ENCODE measurements at places on chromosomes 11 and 22.
A peak's percentile ranks its signal among the peaks of the same experiment; 100 is the strongest.

DNA sequence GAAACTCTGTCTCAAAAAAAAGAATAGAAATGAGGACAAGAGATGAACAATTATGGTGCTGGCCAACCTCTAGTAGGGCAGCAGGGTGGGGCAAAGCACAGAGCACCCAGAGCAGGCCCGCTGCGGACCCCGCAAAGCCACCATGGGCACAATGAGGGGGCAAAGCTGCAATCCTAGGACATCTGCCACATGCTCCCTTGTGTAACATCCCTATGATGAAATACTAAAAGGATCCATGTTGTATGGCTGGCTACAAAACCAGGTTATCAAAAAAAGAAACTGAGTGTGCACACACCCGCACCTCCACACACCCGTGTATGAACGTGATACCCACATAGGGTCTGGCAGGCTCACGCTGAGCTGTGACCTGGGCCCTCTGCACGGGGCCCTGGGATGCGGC, 7.4 kb downstream of the ATP5MGL start:
- DNase-seq, result no peak

DNA sequence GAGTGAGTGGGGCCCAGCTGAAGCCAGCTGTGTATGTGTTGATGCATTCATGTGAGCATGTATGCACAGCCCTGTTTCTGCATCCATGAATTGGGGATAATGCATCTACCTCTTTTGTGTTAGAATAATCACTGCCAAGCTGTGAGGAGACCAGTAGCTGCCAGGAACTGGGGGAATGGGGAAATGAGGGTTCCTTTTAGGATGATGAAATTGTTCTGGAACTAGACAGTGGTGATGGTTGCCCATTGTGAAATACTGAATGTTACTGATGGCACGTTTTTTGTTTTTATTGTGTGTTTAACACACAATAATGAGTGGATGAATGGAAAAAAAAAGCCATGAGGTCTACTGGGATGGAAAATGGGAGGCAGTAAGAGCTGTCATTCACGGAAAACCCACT, 45.3 kb upstream of the WNT11 start:
- no peak for DNase-seq

GRCh38 chr11:121657146-121657545, 204.4 kb upstream of the SORL1-AS1 start:
- DNase-seq, result no peak

GRCh38 chr11:76268498-76268897, 62.2 kb upstream of the WNT11 start:
- no peak for DNase-seq

DNA sequence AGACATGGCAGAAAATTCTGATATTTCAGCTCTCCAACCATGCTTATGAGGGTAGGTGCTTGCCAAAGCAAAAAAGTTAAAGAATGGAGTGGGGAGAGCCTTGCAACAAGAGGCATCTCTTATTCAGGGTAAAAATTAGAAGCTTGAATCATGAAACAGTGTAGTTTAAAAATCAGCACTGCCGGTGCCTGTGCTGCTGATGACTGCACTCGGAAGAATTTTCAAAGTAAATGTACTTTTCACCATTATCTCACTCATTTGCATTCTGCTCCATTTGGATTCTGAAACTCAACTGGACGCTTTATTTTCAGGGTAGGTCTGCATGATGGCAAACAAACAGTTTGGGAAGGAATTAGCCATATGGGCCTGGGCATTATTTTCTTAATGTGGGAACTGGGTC, 126.3 kb downstream of the KIRREL3 start:
- no peak for DNase-seq

GRCh38 chr11:88555829-88556202, 218.3 kb upstream of the CTSC start:
- no peak for DNase-seq

GRCh38 chr11:61278001-61278470, 17.1 kb downstream of the VWCE start:
- no peak for DNase-seq

- DNase-seq, result no peak
Observed at GRCh38 chr11:27263046-27263445, 100.0 kb downstream of the CCDC34 start.

GRCh38 chr22:46909237-46910030, 147.0 kb downstream of the TBC1D22A start:
- no peak for DNase-seq

GRCh38 chr11:73971175-73971719, 11.4 kb downstream of the UCP2 start:
- no peak for DNase-seq

DNA sequence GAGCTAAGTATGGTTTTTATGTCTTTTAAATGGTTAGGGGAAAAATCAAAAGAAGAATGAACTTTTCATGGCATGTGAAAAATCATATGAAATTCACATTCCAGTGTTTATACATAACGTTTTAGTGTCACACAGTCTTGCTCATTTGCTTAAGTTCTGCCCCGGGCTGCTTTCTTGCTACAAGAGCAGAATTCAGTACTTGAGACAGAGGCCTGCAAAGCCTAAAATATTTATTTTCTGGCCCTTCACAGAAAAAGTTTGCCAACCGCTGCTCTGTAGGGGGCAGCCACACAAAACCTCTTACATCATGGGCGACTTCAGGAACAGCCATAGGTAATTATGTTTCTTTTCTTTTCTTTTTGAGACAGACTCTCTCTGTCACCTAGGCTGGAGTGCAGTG, 1.0 kb upstream of the ATG2A start:
- DNase-seq, result no peak

DNA sequence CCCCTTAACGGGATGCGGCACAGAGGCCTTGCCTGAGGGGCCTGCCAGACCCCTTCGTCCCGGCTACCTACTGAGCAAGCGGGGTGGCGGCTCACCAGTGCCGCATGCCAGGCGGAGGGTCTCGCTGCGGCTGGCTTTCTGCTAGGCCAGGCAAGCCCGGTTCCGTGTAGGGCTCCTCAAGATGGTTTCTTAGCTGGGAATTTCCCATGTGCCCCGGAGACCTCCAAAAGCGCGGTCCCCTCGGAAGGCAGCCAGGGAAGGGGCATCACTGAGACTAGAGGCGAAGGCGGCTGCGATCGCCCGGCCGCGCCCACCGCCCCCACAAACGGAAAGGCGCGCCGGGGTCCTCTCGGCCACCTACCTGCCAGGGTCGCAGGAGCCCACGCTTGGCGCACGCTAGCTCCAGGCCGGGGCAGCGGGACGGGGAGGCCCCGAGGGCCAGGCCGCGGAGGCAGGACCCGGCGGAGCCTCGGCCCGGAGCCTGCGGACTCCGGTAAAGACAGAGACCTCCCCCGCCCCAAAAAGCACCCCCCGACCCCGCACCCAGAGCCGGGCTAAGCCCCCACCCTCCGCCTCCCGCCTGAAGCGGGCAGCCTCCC, 23.8 kb downstream of the MICAL3 start:
- DNase-seq, result peak; percentile 51

DNA sequence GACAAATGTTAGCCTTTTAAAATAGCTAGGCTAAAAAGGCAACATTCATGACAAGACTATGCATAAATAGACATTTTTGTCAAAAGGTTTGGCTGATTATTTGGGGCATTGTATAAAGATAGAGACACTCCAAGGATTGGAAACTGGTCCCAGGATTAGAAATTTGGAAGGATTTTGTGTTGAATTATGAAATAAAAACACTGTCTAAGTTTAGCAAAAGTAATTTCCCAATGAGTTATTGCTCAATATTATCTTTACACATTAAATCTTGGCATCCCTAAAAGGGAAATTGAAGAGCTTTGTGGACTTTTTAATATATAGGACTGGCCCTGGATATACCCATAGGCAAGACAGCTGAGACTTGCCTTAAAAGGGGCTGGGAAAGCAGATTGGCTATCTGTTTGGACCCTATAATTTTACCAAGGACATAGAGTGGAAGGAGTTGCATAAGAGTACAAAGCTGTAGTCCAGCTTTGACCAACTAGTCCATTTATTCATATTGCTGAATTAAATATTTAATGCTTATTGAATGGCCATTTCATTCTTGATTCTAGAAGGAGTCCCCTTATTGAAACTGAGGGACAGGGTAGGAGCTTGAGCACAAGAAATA, 382.7 kb downstream of the METTL15 start:
- no peak for DNase-seq

- DNase-seq, result no peak
Observed at GRCh38 chr22:31155422-31155821, 4.6 kb upstream of the RNF185 start.

DNA sequence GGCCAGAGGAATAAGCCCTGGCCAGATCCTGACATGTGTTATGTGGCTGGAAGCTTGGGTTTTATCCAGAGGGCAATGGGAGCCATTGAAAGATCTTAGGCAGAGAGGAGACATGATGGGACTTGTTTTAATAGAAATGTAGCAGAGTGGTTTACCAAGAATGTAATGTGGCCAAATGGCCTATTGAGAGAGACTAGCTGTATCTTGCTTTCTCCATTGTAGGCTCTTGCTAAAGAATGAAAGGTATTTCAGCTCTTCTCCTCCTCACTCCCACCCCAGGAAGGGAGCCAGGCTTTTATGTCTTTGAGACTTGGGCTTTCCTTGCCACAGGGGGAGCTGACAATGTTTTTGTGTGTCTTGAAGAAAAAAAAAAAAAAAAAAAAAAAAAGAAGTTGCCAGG, 82.3 kb downstream of the TRIM29 start:
- DNase-seq, result peak; percentile 91

DNA sequence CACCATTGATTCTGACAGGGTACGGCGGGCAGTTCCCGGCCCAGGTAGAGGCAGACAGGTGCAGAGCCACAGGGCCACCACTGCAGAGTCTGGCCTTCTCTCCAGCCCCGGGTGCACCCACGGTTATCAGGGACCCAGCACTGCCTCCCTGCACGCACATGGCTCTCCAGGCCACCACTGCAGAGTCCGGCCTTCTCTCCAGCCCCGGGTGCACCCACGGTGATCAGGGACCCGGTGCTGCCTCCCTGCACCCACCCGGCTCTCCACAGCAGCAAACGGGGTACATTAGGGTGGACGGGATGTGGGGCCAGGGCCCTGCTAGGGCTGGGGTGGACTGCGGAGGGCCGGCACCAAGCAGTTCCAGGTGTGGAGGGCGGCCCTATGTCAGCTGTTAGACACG, 272.9 kb downstream of the BRD1 start:
- no peak for DNase-seq

GRCh38 chr11:77851503-77851902, 30.6 kb downstream of the AAMDC start:
- DNase-seq, result no peak

GRCh38 chr11:69637941-69638871, 2.8 kb upstream of the CCND1 start:
- DNase-seq, result no peak

DNA sequence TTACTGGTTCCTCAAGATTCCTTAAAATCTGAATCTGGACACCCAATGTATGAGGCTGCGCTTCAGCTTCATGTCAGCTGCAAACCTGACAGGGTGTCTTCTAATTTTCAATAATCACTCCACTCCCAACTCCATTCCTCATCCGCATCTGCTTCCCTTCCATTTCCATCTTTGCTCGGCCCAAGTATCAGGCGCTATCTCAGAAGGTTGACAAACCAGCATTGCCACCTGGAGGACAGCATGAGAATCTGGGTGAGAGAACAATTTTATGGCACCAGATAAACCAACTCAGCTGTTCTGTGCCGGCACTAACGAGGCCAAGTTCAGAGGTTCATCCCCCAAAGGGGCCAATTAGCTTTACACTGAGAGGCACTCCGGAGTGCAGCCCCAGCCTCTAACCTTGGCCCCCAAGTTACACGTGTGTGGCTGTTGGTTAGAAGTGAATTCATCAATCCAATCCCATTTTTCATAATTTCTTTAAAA, 79.1 kb upstream of the LMO2 start:
- no peak for DNase-seq
